Right atrium auricular region (tissue), 2 donors: ENCODE measurements at places on chromosomes 12 and 14. TPM values are rescaled to one million over a fixed set of nuclear protein-coding genes. Genes with fewer than 3 reads are reported as not detected.

Gene POTEM
- not detected for total RNA-seq

Gene E2F7
- total RNA-seq = not detected

Gene TAS2R31
- total RNA-seq = 0.59 TPM

Gene RILPL1
- total RNA-seq = 130 TPM

Gene DHRS2
- total RNA-seq = not detected

Gene SOS2
- total RNA-seq = 23.7 TPM

Gene PSMC6
- 60.1 TPM for total RNA-seq

Gene FBLN5
- 132 TPM for total RNA-seq

Gene PZP
- not detected for total RNA-seq

Gene RASAL1
- total RNA-seq = not detected

Gene C14orf180
- 59.5 TPM for total RNA-seq

Gene AKAP6
- 117 TPM for total RNA-seq

Gene NRDE2
- total RNA-seq = 5.9 TPM

DNA sequence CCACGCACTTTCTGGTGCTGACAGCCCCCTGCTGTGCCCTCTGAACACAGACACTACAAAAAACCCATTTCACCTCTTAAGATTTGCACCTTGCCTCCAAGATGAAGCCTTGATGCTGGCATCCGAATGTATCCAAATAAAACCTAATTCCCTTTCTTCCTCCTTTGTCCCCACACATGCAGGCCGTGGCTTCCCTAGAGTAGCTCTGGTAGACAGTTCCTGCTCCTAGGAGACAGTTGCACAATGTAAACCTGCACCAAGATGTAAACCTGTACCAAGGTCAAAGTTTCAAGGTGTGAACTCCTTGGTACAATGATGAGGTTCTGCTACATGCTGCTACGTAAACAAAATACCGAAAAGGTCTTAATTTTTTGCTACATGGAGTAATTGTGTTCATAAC lies 625 bp upstream of the ABHD12B start:
- H3K27me3 ChIP-seq = peaks cover 8% of the 10 kb centered on the region
- no peak overlapping the region for H3K27ac ChIP-seq
- DNase-seq = no peak
- no peak overlapping the region for H3K4me3 ChIP-seq

- no peak for DNase-seq
- no peak overlapping the region for H3K4me3 ChIP-seq
- H3K4me1 ChIP-seq = no peaks in the 10 kb centered on the region
- no peak overlapping the region for H3K27ac ChIP-seq
These were observed 346.1 kb downstream of the RGS6 start for GRCh38 chr14:72278316-72278715.

DNA sequence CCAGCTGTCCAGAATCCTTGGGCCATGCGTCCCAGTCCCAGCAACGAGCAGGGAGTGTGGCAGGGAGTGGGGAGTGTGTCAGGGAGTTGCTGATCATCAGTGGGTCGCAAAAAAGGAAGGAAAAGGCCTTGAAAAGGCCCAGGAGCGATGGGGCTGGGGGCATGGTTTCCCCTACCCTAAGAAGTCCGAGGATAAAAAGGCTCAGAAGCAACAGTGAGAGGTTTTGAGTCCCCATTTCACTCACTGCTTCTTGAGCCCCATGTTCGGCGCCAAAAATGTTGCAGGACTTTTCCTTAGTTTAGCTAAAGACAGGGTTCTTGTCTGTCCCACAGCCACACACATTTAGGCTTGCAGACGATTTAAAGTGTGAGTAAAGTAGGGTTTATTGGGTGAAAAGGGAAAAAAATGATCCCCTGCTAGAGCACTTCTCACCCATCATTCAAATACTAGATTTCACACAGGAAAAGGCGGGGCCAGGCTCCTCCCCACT lies 189.5 kb downstream of the KCNC2 start:
- H3K27me3 ChIP-seq = no peaks in the 10 kb centered on the region
- no peaks in the 10 kb centered on the region for H3K36me3 ChIP-seq
- H3K4me3 ChIP-seq = no peak overlapping the region

GRCh38 chr12:93080452-93080851 lies 151.4 kb upstream of the EEA1 start:
- no peak overlapping the region for H3K27ac ChIP-seq
- no peak for DNase-seq
- no peaks in the 10 kb centered on the region for H3K36me3 ChIP-seq
- no peaks in the 10 kb centered on the region for H3K27me3 ChIP-seq
- no peaks in the 10 kb centered on the region for H3K4me1 ChIP-seq
- H3K4me3 ChIP-seq = no peak overlapping the region

DNA sequence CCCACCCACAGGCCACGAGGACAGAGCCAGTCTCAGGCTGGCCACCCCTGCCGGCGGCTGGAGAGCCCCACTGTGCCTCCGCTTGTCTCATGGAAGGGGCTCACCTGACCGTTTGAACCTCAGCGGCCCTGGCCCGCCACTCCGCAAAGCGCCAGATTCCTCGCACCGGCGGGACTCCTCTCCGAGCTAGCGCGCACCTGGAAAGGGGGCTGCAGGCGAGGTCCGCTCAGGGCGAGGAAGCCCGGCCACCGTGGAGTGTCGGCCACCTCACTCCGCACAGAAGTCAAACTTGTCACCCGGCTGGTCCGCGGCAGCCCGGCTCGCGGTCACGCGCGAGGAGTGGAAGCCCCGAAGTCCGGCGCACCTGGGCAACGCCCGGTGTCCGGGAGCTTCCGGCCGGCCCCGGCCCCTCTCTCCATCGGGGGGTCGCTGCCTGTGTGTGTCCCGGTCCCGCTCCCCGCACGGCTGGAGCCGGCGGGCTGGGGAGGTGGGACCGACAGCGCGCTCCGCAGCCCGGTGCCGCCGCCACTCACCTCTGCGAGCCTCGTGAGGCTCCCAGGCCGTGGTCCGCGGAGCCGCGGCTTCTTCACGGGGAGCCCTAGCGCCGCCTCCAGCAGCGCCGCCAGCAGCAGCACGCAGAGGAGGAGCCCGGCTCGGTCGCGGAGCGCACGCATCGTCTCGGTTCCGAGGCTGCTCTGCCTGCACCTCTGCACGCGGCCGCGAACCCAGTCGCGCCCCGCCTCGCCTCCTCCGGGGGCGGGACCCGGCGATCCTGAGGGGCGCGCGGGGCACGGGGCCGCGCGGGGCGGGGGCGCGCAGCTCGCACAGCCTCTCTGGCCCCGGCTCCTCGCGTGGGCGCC lies at the start of gene ISM2:
Gene ISM2, minus strand, starts transcription at position 697 of the 860 bp plus-strand sequence. Its CDS starts 23 bp downstream, at position 674.
- no peaks in the 10 kb centered on the region for H3K36me3 ChIP-seq
- peaks cover 14% of the 10 kb centered on the region for H3K4me1 ChIP-seq
- H3K27me3 ChIP-seq = peaks cover 10% of the 10 kb centered on the region
- no peak for DNase-seq
- no peak within 1 kb of the TSS for H3K27ac ChIP-seq
- peak within 1 kb of the TSS; percentile 26 for H3K4me3 ChIP-seq

GRCh38 chr12:88451205-88451604 lies 129.1 kb downstream of the KITLG start:
- DNase-seq = no peak
- no peaks in the 10 kb centered on the region for H3K36me3 ChIP-seq
- no peak overlapping the region for H3K27ac ChIP-seq
- no peak overlapping the region for H3K4me3 ChIP-seq

DNA sequence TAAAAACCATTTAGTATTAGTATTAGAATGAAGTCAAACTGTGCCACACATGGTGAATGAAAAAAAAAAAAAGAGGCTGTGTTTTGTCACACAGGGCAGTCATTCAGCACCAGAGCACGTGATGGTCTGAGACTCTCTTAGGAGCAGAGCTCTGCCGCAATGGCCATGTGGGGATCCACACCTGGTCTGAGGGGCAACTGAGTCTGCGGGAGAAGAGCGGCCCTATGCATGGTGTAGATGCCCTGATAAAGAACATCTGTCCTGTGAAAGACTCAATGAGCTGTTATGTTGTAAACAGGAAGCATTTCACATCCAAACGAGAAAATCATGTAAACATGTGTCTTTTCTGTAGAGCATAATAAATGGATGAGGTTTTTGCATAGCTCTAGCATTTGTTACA lies 12.2 kb upstream of the BDKRB1 start:
- H3K4me1 ChIP-seq = no peaks in the 10 kb centered on the region
- H3K27me3 ChIP-seq = no peaks in the 10 kb centered on the region
- no peaks in the 10 kb centered on the region for H3K36me3 ChIP-seq
- no peak overlapping the region for H3K4me3 ChIP-seq
- H3K27ac ChIP-seq = no peak overlapping the region

DNA sequence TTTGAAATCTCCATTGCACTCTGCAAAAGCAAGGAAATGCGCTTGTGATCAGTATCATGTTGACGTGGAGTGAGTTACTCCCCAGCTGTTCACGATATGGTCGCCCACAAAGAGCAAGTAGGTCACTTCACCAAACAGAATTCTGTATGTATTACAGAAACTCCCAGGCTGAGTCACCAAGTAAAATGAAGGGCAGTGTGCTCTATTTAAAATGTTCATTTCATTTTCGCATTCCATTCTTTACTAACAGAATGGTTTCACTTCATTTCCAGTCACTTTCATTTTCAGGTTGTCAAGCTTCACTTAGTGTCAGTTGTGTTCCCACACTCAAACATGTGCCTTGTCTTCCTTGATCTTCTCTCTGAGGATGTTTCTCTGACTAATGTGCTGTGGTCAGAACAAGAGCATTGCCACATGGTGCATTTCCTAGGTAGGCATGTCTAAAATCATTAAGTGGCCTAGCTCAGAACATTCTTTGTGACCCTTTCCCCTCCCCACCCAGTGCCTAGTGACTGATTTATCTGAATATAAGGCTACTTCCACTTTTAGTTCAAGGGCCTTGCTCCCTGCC lies 391.2 kb downstream of the RAD51B start:
- no peak overlapping the region for H3K4me3 ChIP-seq
- no peak for DNase-seq
- peaks cover 27% of the 10 kb centered on the region for H3K4me1 ChIP-seq

DNA sequence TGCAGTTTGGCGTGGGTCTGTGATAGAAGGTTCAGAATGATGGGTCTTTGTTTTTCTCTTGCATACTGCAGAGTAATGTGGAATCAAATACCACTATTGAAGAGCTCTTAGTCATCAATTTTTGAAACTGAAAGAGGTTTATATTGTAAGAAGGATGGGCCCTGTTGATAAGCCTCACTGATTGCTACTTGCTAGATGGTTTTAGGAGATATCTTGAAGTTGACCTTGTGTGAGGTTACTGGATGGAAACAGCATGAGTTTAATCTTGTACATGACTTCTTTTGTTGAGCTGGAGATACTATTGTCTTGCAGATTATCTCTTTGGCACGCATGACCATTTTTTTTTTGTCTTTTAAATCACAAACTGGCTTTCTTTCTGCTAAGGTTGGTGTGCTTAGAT lies 13.8 kb downstream of the BICD1 start:
- peaks cover 9% of the 10 kb centered on the region for H3K4me1 ChIP-seq
- DNase-seq = no peak
- H3K27ac ChIP-seq = no peak overlapping the region
- no peak overlapping the region for H3K4me3 ChIP-seq

- H3K27ac ChIP-seq = peak overlapping the region; percentile 94
- H3K4me1 ChIP-seq = peaks cover 62% of the 10 kb centered on the region
- no peaks in the 10 kb centered on the region for H3K27me3 ChIP-seq
- no peak for DNase-seq
- no peaks in the 10 kb centered on the region for H3K36me3 ChIP-seq
These were observed 1.8 kb downstream of the PCNX1 start for GRCh38 chr14:70908935-70909641.

- H3K4me1 ChIP-seq = no peaks in the 10 kb centered on the region
- no peak overlapping the region for H3K4me3 ChIP-seq
- DNase-seq = no peak
- H3K27ac ChIP-seq = no peak overlapping the region
- no peaks in the 10 kb centered on the region for H3K36me3 ChIP-seq
These were observed 148.8 kb upstream of the BMP4 start for GRCh38 chr14:54105406-54105805.

- no peak overlapping the region for H3K4me3 ChIP-seq
- no peak for DNase-seq
- H3K4me1 ChIP-seq = peaks cover 3% of the 10 kb centered on the region
- H3K36me3 ChIP-seq = no peaks in the 10 kb centered on the region
- no peaks in the 10 kb centered on the region for H3K27me3 ChIP-seq
These were observed 9.4 kb upstream of the GAS2L3 start for GRCh38 chr12:100564090-100564489.

DNA sequence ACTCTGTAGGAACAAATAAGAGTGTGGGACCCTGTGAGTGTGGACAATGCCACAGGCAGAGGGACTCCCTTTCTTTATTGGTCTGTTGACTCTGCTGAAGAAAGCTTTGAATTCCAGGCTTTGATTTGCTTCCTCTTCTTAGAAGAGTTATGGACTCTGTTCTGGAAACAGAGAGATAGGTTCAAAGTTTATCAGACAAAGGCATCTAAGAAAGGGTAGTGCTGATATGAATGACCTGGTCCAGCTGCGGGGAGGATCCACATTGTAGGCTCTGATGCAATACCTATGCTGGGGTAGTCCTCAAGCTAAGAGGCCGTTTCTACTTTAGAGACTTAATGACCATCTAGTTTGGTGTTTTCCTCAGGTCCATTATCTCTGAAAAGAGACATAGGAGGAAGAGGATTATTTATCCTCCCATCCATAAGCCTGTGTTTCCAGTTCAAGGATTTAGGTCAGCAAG lies 10.7 kb upstream of the IKZF4 start:
- H3K4me1 ChIP-seq = no peaks in the 10 kb centered on the region
- H3K27me3 ChIP-seq = no peaks in the 10 kb centered on the region
- no peak for DNase-seq

GRCh38 chr12:22477894-22478287 lies 66.5 kb downstream of the C2CD5 start:
- no peaks in the 10 kb centered on the region for H3K27me3 ChIP-seq
- no peak overlapping the region for H3K4me3 ChIP-seq
- no peaks in the 10 kb centered on the region for H3K4me1 ChIP-seq
- DNase-seq = no peak

DNA sequence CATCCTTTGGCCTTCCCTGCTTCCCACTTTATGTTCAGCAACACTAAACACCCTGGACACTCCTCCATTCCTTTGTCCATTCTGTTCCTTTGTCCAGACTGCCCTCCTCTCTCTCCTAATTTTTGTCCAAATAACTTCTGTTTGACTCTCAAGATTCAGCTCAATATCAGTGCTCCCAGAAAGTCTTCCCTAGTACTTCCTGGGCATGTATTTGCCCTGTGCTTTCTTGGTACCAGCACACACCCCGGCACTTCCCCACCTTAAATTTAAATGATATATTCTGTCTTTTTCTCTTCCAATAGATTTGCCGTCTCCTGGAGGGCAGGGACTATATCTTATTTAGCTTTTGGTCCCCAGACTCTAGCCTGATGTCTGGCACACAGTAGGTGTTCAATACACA lies 6.5 kb upstream of the APOLD1 start:
- H3K36me3 ChIP-seq = no peaks in the 10 kb centered on the region
- peaks cover 9% of the 10 kb centered on the region for H3K4me1 ChIP-seq
- H3K4me3 ChIP-seq = no peak overlapping the region
- DNase-seq = no peak
- no peak overlapping the region for H3K27ac ChIP-seq
- no peaks in the 10 kb centered on the region for H3K27me3 ChIP-seq

GRCh38 chr14:61761557-61761956 lies 663 bp upstream of the SNAPC1 start:
- H3K4me1 ChIP-seq = no peaks in the 10 kb centered on the region
- no peaks in the 10 kb centered on the region for H3K27me3 ChIP-seq
- H3K4me3 ChIP-seq = peak overlapping the region; percentile 83
- peak overlapping the region; percentile 96 for H3K27ac ChIP-seq
- no peak for DNase-seq

- no peak for DNase-seq
- no peaks in the 10 kb centered on the region for H3K4me1 ChIP-seq
- H3K36me3 ChIP-seq = no peaks in the 10 kb centered on the region
- no peak overlapping the region for H3K4me3 ChIP-seq
These were observed 26.6 kb upstream of the LIMA1 start for GRCh38 chr12:50309950-50310349.

GRCh38 chr12:45077251-45077650 lies 26.4 kb upstream of the DBX2 start:
- H3K27ac ChIP-seq = no peak overlapping the region
- H3K27me3 ChIP-seq = no peaks in the 10 kb centered on the region
- no peaks in the 10 kb centered on the region for H3K4me1 ChIP-seq
- no peak overlapping the region for H3K4me3 ChIP-seq
- H3K36me3 ChIP-seq = no peaks in the 10 kb centered on the region
- DNase-seq = no peak
